ENCODE measurements at places on chromosomes 7 and 10.

GRCh38 chr7:125427676-125428075 lies 498.1 kb upstream of the POT1 start:
- no peak for DNase-seq

GRCh38 chr10:62056698-62057097 lies 155.2 kb downstream of the ARID5B start:
- no peak for DNase-seq

DNA sequence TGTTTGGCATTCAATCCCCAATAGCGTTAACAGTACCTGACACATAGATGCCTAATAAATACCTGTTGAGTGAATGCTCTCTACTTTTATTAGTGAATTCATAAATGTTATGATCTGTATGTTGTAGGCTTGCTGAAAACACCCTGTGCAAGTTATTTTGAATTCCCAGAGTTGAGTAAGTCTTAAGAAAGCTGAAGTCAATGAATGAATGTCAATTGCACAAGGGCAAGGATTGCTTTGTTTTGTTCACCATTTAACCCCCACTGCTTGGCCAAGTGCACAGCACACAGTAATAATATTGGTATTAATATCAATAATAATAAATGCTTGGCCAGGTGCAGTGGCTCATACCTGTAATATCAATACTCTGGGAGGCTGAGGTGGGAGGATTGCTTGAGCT lies 10.2 kb downstream of the CPA1 start:
- no peak for DNase-seq

GRCh38 chr7:128381161-128381821 lies 19.8 kb upstream of the PRRT4 start:
- no peak for DNase-seq

DNA sequence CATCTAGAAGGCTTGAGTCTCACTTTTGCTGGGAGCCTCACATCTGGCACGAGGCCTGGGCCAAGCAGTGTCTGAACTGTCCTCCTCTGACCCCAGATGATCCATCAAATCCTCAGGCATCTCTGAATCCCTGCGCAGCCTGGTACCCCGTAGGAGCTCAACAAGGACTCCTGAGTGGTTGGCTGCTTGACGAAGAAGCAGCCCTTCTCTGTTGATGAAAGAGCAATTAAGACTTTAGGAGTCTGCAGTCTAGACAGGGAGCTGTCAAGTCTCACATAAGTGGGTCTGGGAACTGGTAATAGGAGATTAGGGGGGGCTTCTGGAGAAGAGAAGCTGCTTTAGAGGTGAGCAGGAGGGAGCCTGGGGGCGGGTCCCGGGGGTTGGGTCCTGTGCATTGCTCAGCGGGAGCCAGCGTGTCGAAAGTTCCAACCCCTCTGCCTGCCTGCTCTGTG lies 326.0 kb downstream of the RPS24 start:
- DNase-seq: no peak

- no peak for DNase-seq
Observed at GRCh38 chr7:30910411-30911073, 1.1 kb upstream of the AQP1 start.

GRCh38 chr7:91628742-91629141 lies 251.8 kb downstream of the MTERF1 start:
- DNase-seq: no peak

DNA sequence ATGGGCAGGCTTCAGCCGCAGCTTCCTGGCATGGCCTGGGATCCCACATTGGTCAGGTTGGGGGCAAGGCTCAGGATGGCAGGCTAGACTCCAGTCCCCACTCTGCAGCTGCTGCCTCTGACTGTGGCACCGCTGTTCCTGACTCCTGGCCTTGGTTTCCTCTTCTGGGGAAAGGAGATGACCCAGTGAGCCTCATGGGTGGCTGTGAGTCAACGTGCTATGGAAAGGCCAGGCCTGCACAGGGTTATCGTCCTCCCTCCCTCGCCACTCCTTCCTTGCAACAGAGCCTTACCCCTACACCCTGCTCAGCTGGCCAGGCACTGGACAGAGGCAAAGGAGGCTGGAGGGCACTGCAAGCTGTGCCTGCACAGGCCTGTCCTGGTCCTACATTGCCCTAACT lies 36.1 kb upstream of the CHST15 start:
- DNase-seq: no peak

DNA sequence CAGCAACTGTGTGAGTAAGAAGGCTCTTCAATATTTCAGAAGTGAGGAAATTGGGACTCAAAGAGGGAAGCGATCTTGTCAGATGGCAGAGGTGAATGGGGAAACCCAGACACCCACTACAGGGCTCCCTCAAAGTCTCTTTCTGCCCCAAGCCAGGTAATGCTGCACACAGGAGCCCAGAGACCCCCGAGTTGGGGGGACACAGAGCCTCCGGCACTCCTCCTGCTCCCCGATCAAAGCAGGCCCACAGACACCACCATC lies 139.4 kb downstream of the TNS3 start:
- DNase-seq: no peak

GRCh38 chr7:85659364-85659763 lies 472.5 kb upstream of the SEMA3D start:
- no peak for DNase-seq

DNA sequence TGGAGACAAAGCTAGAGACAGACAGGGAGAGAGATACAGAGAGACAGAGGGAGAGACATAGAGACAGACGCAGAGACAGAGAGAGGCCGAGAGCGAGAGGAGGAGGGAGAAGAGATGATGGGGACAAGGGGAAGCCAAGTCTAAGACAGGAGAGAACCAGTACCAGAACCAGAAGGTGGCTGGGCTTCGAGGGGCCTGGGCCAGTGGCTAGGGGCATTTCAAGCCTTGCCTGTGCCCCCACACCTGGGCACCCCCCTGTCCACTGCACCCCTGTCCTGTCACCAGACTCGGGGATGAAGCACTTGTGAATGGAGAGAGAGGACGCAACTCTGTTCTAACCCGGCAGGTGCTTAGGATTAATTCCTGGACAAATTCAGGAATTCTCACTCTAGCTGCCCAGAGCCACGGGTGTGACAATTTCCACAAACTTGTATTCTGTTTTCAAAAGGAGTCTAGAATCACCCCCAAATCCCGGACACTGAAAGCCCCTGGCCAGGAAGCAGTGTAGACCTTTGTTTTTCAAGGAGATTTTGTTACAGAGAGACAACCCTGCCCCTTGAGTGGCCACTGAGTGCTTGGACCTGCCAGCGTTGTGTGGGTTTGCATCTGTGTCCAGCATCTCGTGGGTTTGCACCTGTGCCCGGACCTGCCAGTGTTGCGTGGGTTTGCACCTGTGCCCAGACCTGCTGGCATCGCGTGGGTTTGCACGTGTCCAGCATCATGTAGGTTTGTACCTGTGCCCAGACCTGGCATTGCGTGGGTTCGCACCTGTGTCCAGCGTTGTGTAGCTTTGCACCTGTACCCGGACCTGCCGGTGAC lies 157.3 kb downstream of the WDR37 start:
- DNase-seq: no peak

GRCh38 chr7:47454069-47454973 lies 127.6 kb downstream of the TNS3 start:
- no peak for DNase-seq

- DNase-seq: no peak
Observed at GRCh38 chr7:130478991-130479390, 12.9 kb upstream of the MEST start.

GRCh38 chr7:7653593-7654187 lies 13.1 kb downstream of the UMAD1 start:
- DNase-seq: no peak

- no peak for DNase-seq
Observed at GRCh38 chr7:54331311-54331710, 210.9 kb upstream of the VSTM2A start.

DNA sequence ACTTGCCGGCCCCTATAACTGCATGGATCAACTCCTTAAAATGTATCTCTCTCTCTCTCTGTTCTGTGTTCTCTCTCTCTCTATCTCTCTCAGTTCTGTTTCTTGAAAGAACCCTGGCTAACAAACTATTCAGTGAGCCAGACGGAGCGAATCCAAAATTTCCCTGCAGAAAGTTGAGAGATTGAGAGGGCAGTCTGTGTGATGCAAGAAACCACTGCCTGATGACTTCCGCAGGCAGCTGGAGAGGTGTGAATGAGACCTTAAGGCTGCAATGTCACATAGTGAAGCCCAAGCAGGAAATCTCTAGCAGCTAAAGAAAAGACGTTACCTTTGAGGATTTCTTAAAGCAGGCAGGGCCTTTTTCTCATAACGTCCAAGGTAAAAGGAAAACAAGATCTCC lies 17.3 kb downstream of the FAM107B start:
- no peak for DNase-seq

DNA sequence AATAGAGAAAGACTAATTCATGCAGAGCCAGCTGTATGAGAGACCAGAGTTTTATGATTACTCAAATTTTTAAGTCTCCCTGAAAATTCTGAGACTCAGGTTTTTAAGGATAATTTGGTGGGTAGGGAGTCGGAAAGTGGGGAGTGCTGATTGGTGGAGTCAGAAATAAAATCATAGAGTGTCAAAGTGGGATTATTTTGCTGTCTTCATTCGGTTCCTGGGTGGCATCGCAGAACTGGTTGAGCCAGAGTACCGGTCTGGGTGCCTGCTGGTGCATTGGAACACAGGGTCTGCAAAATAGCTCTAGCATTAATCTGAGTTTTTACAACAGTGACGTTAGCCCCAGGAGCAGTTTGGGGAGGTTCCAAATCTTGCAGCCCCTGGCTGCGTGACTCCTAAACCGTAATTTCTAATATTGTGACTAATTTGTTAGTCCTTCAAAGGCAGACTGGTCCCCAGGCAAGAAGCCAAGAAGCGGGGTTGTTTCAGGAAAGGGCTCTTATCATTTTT lies 32.4 kb downstream of the GPRIN2 start:
- DNase-seq: no peak

DNA sequence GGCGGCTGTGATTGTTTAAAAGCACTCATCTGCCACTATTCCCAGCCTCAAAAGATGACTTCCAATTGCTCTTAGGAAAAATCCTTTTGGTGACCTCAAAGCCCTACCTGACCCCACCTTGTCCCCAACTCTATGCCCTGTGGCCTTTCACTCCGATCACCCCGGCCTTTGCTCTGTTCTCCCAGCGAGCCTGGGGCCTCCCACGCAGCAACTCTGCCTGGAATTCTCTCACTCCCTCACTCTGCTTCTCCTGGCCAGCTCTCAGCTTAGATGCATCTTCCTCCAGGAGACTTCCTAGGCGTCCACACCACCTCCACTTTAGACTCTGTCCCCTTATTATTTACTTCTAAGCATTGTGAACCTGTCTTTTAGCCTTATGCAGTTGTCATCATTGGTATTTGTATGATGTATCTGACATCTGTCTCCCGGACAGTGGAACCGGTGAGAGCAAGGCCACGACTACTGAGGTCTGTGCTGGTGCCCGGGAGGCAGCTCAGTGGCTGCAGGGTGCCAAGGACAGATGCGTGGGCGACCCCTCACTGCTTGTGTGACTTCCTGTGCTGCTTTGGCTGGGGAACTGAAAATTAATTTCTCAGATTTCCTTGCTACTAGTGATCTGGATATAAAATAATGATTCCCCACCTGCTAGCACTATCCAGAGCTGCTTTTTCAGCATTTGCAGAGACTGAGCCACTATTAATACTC lies 63.0 kb downstream of the PIP4K2A start:
- no peak for DNase-seq

DNA sequence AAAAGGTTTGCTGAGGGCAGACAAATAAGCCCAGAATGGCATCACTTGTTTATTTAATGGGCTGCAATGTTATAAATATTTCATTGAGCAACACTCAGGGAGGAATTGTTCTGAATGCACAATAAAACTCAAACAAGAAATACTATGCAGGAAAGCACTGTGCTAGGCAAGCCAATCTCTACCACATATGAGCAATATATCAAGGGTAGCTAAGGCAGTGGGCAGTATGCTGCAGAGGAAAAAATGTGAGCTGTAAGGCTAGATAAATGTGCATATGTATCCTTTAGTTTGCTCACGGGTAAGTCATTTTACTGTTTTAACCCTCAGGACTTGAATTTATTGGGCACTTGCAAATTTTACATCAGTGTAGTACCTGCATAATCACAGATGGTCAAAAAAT lies 349.6 kb downstream of the CDC14C start:
- no peak for DNase-seq

- DNase-seq: no peak
Observed at GRCh38 chr7:44764665-44765578, 16.3 kb downstream of the ZMIZ2 start.

- no peak for DNase-seq
Observed at GRCh38 chr10:36349445-36350078, 707.5 kb upstream of the FZD8 start.
